A549 (cell line): ENCODE measurements at places on chromosomes 13 and 19.

DNA sequence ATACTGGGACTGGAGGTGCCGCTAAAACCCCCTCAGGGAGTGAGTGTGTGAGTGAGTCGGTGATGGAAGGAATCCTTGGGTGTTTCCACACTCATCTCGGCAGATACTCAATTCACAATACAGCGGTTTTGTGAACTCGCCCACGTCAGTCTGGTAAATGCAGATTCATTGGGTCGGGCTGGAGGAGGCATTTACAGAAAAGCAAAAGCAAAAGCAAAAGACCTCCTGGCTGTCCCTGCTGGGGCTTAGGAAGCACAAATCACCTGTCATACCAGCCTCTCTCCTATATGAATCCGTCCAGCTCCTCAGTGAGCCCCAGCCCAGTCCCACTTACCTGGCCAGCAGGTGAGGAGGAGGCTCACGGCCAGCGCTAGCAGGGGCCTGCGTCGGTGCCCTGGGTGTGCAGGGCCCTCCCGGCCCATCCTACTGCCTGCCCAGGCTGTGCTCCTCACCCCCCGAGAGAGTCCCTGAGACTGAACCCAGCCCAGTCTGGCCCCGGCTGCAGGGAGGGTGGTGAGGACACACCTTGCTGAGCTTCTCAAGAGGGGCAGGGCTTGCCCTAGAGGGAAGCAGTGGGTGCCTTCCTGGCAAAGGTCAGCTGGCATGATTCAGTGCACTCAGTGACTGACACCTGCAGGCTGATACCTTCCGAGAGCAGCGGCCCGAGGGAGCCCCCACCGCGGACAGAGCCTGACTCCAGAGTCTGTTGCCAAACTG is at the start of gene MUC16:
TSS of gene MUC16 (minus strand) at position 475 of the 717 bp plus-strand sequence.
- DNase-seq: no peak

DNA sequence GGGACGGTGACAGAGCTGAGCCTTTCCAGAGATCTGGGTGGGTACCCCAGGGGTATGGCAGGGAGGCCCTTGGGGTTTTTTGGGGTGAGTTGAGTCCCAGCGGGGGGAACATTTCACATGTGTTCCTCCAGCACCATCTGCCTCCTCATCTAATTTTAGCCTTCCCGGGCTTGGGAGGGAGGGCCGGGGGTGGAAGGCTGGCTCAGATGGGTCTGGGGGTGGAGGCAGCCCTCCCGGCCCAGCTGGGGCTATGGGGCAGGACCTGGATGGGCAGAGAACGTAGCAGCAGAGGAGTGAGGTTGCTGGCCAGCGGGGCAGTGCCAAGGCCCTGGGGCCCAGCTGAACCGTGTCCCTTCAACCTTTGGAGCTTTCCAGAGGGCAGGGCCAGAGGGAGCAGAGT is 23.5 kb downstream of the ADGRL1 start:
- no peak for DNase-seq

DNA sequence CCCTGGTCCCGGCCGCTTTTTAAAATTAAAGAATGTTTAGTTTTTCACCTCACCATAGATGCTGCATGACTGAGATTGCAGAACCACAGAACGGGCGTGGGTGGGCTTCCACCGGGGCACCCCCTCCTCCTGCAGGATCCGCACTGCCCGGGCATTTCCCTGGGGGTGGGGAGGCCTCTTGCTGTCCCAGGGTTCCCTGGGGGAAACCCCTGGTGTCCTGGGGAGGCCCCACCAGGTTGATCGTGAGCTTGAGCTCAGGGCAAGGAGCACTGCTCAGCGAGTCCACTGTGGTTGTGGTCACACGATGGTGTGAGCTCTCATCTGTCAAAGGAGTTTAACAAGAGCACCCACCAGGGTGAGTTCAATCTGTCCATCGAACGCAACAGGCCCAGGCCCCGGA is 11.4 kb upstream of the TCF3 start:
- no peak for DNase-seq

DNA sequence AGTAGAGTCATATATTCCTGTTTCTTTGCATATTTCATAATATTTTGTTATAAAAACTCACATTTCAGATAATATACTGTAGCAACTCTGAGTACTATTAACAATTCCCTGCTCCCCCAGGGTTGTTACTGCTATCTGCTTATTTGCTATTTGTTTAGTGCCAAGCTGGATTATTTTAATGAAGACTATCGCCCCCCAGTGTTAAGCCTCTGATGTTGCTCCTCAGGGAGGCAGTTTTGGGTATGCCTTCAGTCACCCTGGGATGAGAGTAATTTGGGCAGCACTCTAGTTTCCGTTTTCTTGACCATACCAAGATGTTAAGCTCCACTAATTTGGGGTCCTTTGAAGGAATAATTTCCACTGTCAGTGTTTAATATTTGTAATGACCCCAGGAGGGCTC is 46.0 kb downstream of the MICU2 start:
- DNase-seq: peak; percentile 25

DNA sequence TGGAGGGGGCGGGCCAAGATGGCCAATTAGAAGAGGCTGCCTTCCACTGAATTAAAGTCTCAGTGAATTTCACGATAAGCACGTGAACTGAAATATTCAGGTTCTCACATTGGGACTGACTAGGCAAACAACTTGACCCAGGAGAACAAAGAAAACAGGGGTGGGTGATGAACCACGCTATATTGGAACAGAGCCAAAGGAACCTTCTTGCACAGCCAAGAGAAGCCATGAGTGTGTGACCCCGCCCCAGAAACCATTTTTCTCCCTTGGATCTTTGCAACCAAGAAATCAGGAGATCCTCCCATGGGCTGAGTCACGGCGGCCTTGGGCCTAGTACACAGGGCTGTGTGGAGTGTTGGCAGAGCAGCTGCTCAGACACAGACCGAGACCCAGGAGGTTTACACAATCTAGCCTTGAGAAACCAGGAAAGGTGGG is 36.8 kb downstream of the ERICH4 start:
- DNase-seq: no peak

DNA sequence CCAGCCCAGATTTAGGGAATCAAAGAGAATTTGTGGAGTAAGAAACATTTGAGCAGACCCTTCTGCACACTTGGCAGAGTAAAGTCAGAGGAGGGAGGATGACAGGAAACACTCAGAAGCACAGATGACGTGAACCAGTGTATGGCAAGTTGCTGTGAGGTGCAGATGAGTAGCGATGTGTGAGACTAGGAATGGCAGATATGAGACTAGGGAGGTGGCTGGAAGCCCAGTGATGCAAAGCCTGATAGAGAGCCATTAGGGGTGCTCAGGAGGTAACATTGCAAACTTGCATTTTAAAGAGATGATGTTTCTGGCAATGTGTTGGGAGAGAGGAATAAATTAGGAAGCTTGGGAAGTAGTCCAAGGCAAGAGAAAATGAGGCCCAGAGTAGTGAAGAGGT is 44.0 kb downstream of the PCDH17 start:
- DNase-seq: no peak
